ENCODE measurements at places on chromosomes 5 and 9. TPM values are rescaled to one million over a fixed set of nuclear protein-coding genes. Genes with fewer than 3 reads are reported as not detected.

Gene WDR38
- total RNA-seq, result not detected

GRCh38 chr5:6359555-6360322 is 18.6 kb downstream of the MED10 start:
- no peaks in the 10 kb centered on the region for H3K4me1 ChIP-seq
- no peak for DNase-seq
- no peak overlapping the region for H3K4me3 ChIP-seq
- H3K36me3 ChIP-seq, result no peaks in the 10 kb centered on the region
- H3K27me3 ChIP-seq, result no peaks in the 10 kb centered on the region
- H3K27ac ChIP-seq, result no peak overlapping the region

DNA sequence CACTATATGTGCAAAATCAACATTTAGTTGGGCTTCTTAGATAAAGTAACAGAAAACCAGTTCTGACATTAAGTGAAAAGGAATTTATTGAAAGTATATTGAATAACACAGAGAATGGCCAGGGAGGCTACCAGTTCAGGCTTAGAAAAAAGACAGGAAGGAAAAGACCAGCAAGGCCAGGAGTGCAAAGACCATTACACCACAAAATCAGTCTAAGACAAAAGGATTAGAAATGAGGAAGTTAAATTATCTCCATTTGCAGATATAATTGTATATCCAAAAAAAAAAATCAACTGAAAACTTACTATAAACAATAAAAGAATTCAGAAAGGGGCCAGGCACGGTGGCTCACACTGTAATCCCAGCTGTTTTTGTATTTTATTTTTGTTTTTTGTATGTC is 4.8 kb upstream of the TEX10 start:
- H3K36me3 ChIP-seq, result no peaks in the 10 kb centered on the region
- no peak overlapping the region for H3K27ac ChIP-seq
- no peak for DNase-seq
- no peak overlapping the region for H3K4me3 ChIP-seq
- no peaks in the 10 kb centered on the region for H3K27me3 ChIP-seq

DNA sequence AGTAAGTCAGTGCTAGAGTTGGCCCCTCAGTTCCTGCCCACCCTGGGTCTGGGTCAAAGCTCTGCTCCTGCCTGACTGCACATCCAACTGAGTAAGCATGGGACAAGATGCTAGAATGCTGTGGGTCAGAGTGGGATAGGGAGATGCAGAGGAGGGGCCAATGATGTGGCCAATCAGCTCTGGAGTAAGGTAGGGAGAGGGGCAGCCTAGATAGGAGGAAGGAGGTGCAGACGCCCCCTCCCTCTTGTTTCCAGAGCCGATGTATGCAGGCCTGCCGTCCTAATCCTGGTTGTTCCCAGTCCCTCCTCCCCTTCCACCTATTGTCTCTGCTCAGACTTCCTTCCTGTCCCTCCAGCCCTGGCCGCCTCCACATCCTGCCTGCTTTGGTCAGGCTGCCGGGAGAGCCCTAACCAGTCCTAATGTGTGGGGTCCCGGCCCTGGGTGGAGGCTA is 1.3 kb downstream of the ARAP3 start:
- H3K27ac ChIP-seq, result no peak overlapping the region
- peak overlapping the region; percentile 58 for H3K4me3 ChIP-seq
- H3K27me3 ChIP-seq, result no peaks in the 10 kb centered on the region
- H3K36me3 ChIP-seq, result no peaks in the 10 kb centered on the region

GRCh38 chr9:99184475-99185347 is 37.0 kb downstream of the ALG2 start:
- H3K4me3 ChIP-seq, result peak overlapping the region; percentile 57
- DNase-seq, result peak; percentile 90
- no peak overlapping the region for H3K27ac ChIP-seq
- H3K27me3 ChIP-seq, result 0 out of 2 replicates have a peak, but pooled peaks cover 11% of the 10 kb centered on the region
